ENCODE measurements at places on chromosomes 2 and 18.

- DNase-seq: no peak
Measured at GRCh38 chr2:157486596-157487270, 42.8 kb upstream of the CYTIP start.

DNA sequence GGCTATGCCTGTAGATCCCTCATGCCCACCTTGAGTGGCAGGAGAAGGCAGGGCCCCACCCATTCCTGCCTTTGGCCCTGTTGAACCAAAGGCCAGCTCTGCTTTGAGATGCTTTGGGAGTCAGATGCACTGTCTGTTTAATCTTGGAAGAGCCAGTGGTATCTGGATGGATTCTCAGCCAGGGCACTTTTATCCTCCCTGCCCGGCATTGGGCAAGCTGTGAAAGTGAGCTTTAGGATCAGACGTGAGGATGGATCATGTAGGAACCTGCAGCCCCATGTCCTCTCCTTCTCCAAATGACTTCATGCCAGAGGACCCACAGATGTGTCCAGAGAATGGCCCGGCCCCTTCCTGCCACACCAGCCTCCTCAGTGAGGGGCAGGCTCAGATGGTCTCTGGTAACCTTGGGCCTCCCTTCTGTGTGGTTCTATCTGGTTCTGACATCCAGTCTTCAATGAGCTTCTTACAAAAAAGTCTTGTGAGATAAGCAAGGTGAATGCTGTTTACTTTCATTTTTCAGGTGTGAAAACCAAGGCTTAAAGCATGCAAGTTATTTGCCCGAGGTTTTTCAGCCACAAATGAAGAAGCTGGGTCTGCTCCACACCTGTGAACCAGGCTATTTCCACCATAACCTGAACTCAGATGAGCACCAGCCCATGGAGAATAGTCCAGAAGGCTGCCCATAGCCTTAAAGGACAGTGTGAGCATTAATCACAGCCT, 123.8 kb downstream of the KCTD1 start:
- no peak for DNase-seq

GRCh38 chr18:32770666-32771168, 2.1 kb downstream of the KLHL14 start:
- no peak for DNase-seq

GRCh38 chr18:37403100-37403781, 162.4 kb downstream of the CELF4 start:
- no peak for DNase-seq

- no peak for DNase-seq
Measured at GRCh38 chr2:43774617-43775016, 778 bp downstream of the DYNC2LI1 start.

DNA sequence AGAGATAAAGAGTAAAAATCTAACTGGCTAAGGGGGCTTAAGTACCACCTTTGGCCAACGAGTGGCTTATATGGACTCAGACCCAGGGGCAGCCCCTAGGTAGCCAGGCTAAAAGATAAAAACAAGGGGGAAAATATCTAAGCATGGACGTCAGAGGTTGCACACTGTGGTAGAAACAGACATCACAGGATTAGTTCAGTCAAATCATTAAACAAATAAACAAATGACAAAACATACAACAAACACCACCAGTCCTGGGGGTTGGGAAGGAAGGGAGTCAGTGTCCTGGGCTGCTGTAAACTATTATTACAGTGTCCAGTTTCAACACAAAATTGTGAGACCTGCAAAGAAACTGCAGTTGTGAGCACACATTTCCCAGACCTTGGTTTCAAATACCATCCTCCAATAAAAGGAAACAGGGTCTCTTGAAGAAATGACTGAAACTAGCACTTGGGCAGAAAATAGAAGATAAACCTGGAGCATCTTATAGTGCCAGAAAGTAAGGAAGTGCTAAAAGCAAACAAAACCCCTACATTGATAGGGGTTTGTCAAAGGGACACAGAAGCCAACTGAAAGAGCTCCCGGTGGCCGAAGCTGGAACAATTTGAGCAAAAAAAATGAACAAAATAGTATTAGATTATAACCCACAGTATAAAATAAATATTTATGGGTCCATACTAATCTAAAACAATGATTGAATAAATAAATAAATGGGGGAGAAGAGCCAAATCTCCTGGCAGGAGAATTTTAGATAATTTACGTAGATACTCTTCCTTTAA, 154.8 kb upstream of the KLF7 start:
- DNase-seq: no peak

GRCh38 chr18:56285387-56286065, 352.9 kb downstream of the TXNL1 start:
- no peak for DNase-seq

GRCh38 chr2:45123521-45124191, 114.4 kb upstream of the SIX2 start:
- no peak for DNase-seq

DNA sequence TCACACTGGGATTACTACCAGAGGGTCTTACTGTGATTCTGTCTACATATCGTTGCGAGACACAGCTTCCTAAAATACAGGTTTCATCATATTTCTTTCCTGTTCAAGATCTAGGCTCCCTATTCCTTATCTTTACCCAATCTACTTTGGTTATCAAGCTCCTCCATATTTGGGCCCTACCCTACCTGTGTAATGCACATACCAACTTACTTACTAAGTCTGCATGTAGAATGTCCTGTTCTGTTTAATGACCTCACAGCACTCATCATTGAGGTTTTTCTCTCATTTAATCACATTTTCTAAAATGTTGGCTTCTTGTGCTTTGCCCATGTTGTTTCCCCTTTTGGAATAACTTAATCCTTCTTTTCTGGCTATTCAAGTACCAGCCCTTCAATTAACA, 551.1 kb downstream of the ZEB2 start:
- no peak for DNase-seq

DNA sequence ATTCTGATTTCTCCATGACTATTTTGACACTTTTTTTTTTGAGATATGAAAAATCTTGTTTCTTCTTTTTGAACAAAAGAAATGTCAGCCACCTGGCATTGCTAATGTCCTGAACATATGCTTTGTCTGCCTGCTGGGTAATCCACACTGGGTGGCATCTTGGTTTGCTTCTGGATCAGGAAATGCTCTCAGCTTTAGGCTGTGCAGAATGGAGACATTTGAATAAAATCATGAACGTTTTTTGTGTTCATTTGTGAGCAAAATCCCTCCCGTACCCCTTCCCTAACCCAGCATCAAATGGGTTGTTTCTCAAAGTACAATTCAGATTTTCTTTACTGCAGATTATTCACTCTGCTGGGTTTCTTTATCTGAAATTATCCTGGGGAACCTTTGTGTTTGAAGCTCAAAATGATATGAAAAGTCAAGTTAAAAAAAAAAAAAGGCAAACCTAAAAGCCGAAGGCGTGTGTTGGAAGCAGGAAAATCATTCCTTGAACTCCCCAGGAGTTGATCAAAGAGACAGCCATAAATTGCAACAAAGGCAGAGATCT, 53.4 kb upstream of the KLF7 start:
- DNase-seq: no peak

- DNase-seq: no peak
Measured at GRCh38 chr18:61738042-61738441, 154.8 kb downstream of the RNF152 start.

GRCh38 chr2:19652811-19653210, 249.0 kb downstream of the TTC32 start:
- no peak for DNase-seq
